ENCODE measurements at places on chromosomes 6 and 20. TPM values are rescaled to one million over a fixed set of nuclear protein-coding genes. Genes with fewer than 3 reads are reported as not detected.

Gene RIPOR3
- total RNA-seq = not detected

Gene MED23
- total RNA-seq = 26.1 TPM

Gene B3GALT4
- total RNA-seq = 12.8 TPM

Gene PPP1R14C
- not detected for total RNA-seq

Gene NDUFAF5
- total RNA-seq = 34.6 TPM

Gene GPX5
- total RNA-seq = not detected

All from activated CD8-positive, alpha-beta T cell treated with anti-CD3 and anti-CD28 coated beads, Interleukin-2, amount 10 ng/mL, durations not matched to agents 7 days and 5 days (primary cell).